Activated CD4-positive, alpha-beta T cell treated with anti-CD3 and anti-CD28 coated beads for 1 hour (primary cell): ENCODE measurements at places on chromosomes 12 and 14.
A peak's percentile ranks its signal among the peaks of the same experiment; 100 is the strongest.

DNA sequence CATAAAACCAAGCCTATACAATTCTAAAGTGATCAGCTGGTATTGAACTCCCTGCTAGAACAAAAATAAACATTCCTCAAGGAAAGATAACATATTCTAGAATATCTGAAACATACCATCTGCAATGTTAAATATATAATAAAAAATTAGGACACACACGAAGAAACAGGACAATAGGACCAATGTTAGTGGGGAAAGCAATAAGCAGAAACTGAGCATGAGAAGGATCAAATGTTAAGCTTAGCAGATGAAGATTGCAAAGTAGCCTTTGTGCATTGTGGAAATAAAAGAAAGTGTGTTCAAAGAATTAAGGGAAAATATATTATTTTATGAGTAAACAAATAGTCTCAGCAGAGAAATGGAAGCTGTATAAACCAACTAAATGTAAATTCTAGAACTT, 180.8 kb downstream of the EPS8 start:
- DNase-seq = no peak

GRCh38 chr12:79083181-79083580, 218.6 kb downstream of the SYT1 start:
- DNase-seq = no peak

- DNase-seq = no peak
These were observed 9.5 kb upstream of the CALM1 start for GRCh38 chr14:90387206-90387760.

GRCh38 chr12:80712866-80713265, 3.8 kb upstream of the MYF5 start:
- DNase-seq = no peak

DNA sequence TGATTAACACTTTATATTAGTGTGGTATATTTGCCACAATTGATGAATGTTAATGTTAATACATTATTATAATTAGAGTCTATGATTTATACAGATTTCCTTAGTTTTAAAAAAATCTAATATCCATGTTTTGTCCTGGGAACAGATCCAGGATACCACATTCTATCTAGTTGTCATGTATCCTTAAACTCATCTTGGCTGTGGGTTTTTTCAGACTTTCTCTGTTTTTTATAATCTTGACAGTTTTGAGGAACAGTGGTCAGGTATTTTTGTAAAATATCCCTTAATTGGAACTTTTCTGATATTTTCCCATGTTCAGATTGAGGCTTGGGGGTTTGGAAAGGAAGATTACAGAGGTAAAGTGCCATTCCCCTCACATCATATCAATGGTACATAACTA, 104.1 kb downstream of the LMNTD1 start:
- DNase-seq = no peak

GRCh38 chr12:1791104-1791841, 29.1 kb upstream of the LRTM2 start:
- peak; percentile 51 for DNase-seq

GRCh38 chr12:121797937-121798786, 4.7 kb upstream of the RHOF start:
- DNase-seq = no peak

- DNase-seq = no peak
These were observed 40.0 kb upstream of the DDX11 start for GRCh38 chr12:31033681-31034080.

DNA sequence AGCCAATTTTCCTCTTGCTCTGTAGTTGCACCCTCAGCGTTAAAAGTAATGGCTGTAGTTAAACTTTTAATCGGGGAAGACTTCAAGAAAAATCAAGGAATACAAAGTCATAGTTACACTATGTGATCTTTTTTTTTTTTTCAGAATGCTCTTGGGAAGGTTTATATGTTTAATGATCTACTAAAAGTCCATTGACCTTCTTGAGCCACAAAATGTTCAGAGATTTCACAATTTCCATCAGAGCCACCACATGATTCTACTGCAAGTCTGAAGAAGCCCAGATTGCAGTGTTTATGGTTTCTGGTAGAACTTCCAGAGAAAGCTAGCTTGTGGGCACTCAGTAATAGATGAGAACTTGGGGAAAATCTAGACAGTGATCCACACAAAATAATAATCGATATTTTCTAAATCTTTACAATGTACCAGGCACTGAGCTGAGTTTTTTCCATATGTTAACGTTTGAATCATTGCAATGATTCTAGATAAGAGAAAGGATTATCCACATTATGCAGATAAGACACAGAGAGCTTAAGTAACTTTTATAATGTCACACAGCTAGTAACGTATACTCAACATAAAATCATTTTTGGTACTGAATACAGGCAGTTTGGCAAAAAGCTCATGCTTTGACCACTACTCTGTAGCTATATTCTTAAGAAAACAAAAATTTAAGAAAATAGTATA, 38.3 kb downstream of the GYS2 start:
- DNase-seq = no peak

- no peak for DNase-seq
These were observed 22.3 kb upstream of the SPTLC2 start for GRCh38 chr14:77638771-77639171.

DNA sequence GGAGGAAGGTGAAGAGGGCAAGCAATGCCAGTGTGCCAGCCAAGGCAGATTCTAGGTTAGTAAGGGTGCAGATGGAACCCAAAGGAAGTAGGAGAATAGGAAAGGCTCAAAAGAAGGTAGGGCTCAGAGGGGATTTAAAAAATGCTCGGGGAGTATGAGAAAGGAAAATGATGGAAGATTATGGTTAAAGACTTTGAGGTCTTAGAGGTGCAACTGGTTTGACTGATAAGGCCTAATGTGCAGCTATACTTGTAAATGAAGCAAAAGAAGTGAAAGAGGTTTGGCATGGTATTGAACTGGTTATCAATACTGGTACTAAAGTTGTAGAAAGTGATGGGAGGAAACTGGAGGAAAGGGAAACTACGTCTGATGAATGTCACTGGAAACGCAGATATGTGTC, 94.7 kb downstream of the RPS6KA5 start:
- DNase-seq = no peak

DNA sequence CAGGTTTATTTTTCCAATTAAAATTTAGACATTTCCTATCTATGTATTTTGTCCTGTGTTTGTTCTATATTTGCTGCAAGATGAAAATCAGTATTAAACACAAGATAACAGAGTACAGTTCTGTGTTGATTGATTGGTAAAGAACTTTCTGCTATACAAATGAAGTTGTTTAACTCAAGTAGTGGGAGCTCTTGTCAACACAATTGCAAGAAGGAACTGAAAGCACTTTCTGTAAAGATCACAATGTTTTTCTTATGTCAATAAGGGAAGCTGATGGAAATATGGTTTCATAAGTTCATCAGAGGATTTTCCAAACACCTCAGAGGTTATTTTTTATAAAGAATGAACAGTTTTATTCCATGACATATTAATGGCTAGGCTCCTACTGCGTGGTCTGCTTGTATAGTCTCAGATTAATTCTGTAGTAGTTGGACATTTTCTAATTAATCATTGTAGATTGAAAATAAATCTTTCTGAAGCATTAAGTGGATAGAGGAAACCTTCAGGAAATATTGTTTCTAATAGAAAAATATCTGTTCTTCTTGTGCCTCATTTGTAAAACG, 379.5 kb downstream of the LRFN5 start:
- DNase-seq = no peak

DNA sequence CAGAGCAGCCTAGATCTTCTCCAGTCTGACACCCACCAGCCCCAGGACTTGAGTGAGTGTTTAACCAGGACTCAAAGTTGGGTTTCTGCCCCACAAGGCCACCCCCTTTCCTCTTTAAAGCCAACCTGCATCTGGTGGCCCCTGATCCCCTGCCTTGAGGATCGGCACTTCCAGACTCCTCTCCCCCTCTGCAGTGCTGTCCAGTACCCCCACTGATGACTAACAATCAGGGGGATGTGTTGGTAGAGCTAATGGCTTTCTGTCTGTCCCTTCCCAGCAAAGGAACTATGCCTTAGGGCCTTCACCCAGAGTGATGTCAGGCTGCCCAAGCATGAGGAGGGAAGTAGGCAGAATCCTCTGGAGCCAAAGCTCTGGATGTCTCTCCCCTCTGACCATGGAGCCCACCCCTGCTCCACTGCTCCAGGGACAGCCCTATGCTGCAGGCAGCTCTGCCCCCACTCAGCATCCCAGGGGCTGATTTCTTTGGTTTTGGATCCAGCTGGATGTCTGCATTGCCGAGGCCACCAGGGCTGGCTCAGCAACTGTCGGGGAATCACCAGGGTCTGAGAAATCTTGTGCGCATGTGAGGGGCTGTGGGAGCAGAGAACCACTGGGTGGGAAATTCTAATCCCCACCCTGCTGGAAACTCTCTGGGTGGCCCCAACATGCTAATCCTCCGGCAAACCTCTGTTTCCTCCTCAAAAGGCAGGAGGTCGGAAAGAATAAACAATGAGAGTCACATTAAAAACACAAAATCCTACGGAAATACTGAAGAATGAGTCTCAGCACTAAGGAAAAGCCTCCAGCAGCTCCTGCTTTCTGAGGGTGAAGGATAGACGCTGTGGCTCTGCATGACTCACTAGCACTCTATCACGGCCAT, 42.9 kb downstream of the DAD1 start:
- no peak for DNase-seq

- no peak for DNase-seq
These were observed 256.6 kb downstream of the FOXN3 start for GRCh38 chr14:89160437-89160836.

DNA sequence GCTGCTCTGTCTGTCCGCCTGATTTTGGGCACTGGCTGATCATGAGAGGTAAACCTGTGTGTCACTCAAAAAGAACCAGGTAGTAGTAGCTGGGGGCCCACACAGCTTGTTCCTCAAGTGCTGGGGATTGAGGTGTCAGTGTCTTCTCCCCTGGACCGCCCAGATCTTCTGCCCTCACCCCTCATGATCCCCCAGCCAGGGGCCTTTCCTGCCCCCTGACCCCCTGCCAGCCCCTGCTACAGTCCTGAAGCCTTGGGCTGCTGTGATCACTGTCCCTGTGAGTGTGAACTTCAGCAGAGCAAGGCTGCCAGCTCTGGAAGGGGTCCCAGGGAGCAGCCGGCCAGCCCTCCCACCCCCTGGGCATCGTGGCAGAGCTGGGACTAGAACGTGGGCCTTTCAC, 11.4 kb downstream of the WSCD2 start:
- DNase-seq = no peak

DNA sequence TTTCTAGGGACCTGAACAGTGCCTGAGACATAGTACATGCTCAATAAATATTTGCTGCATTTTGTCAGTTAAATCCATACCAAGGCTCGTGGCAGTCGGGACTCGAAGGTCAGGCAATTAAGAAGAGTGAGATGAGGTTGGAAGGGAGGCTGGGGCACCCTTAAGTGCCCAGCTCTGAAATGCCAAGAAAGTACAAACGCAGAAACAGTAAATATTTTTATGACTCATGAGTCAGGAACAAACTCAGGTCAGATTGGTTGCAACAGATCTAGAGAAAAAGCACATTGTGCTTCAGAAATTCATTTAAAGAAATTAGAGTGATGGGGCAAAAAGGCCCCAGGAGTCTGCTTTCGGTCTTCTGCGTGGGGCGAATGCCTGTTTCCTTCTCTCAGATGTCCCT, 83.0 kb upstream of the FZD10 start:
- DNase-seq = no peak

GRCh38 chr12:110754101-110754793, 11.6 kb upstream of the PPP1CC start:
- DNase-seq = no peak

DNA sequence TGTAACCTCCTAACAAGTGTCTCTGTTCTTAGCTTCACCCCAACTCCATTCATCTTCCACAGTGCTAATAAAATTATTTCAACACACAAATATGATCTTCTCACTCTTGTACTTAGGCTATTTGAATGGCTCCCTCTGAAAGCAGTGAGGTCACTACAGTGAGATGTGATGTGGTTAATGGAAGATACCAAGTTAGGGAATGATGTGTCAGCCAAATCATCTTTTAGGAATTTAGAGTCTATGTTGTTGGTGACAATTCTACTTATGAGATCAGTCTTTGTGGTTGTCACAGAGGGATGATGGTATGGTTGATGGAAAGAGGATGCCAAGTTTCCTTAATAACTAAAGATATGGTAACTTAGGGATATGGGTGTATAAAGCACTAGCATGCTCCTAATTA, 57.6 kb downstream of the POLR3B start:
- no peak for DNase-seq

GRCh38 chr12:31471823-31472222, 119.1 kb downstream of the DENND5B start:
- DNase-seq = no peak

GRCh38 chr14:34106310-34106709, 155.4 kb upstream of the EGLN3 start:
- no peak for DNase-seq

GRCh38 chr14:51535443-51536044, 116.2 kb upstream of the FRMD6 start:
- DNase-seq = no peak

DNA sequence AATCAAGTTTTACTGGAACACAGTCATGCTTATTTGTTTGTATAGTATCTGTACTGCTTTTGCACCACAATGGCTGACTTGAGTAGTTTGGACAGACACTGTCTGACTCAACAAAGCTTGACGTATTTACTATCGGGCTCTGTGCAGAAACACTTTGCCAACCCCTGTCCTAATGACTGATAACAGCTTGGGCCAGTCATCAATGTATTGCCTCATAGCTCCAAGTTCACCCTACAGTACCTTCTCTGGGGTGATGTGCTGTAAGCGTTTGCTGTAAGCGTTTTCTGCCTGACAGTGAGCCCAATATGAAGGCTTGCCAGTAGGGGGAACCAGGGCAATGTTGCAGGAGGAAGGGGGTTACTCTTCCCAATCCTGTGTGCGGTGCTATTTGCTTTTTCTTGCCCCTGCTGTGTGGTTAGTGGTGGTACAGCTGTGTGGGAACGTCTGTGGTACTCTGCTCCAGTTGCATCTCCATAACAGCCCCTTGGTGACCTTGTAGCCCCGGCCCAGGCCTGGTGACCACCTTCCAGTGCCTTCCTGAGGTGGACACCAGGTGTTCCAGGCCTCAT, 5.4 kb upstream of the CCDC177 start:
- no peak for DNase-seq

GRCh38 chr12:25130741-25131188, 64.2 kb downstream of the DNAI7 start:
- DNase-seq = no peak

- no peak for DNase-seq
These were observed 102.2 kb downstream of the VEZT start for GRCh38 chr12:95319694-95320331.
